ENCODE measurements at places on chromosomes 12 and 14. TPM values are rescaled to one million over a fixed set of nuclear protein-coding genes. Genes with fewer than 3 reads are reported as not detected.

Gene MAPK1IP1L
- 91.1 TPM for total RNA-seq

Gene TMEM121
- 8.7 TPM for total RNA-seq

Gene AQP2
- not detected for total RNA-seq

Gene FICD
- total RNA-seq: 8.2 TPM

Gene SMCO2
- 0.40 TPM for total RNA-seq

Gene SLCO1C1
- total RNA-seq: 12.0 TPM

Gene AKAP5
- 0.36 TPM for total RNA-seq

Gene NANOG
- total RNA-seq: 0.31 TPM

Gene SLC25A47
- not detected for total RNA-seq

Gene TBC1D30
- 6.2 TPM for total RNA-seq

Gene RPGRIP1
- total RNA-seq: 0.45 TPM

Gene TAS2R7
- total RNA-seq: not detected

Gene KRT8
- total RNA-seq: 9.6 TPM

Gene ADCY4
- total RNA-seq: 68.1 TPM

Gene SPTLC2
- total RNA-seq: 65.1 TPM

Gene KRT75
- not detected for total RNA-seq

Gene SCN8A
- 1.5 TPM for total RNA-seq

Gene NOC4L
- total RNA-seq: 14.5 TPM

Gene EIF2S3B
- 0.62 TPM for total RNA-seq

Gene P2RX2
- total RNA-seq: not detected

Gene ASPG
- 4.6 TPM for total RNA-seq

Gene IRAK3
- 19.3 TPM for total RNA-seq

Gene SYNDIG1L
- total RNA-seq: 0.58 TPM

Gene ERC1
- 83.5 TPM for total RNA-seq

Gene PLA2G1B
- not detected for total RNA-seq

Gene PLEKHA5
- 44.1 TPM for total RNA-seq

Gene RHNO1
- 14.9 TPM for total RNA-seq

Gene PIK3C2G
- total RNA-seq: not detected

Gene TPPP2
- total RNA-seq: 0.49 TPM

Gene ARID4A
- total RNA-seq: 38.4 TPM

Gene REP15
- total RNA-seq: 1.2 TPM

Gene RPS6KA5
- 30.4 TPM for total RNA-seq

Gene NXPH4
- total RNA-seq: 0.27 TPM

Gene KLRF1
- 1.8 TPM for total RNA-seq

Gene RNF212B
- total RNA-seq: not detected

Gene MFAP5
- 387 TPM for total RNA-seq

Gene BEST3
- total RNA-seq: not detected

Gene TCL1A
- total RNA-seq: 0.67 TPM

Gene CYP27B1
- 0.98 TPM for total RNA-seq

Gene KRT3
- not detected for total RNA-seq

Gene ARHGEF25
- 61.3 TPM for total RNA-seq

Gene CACNB3
- total RNA-seq: 24.1 TPM

Gene ATXN3
- total RNA-seq: 65.6 TPM

Gene OR2AP1
- not detected for total RNA-seq

Gene ZDHHC22
- not detected for total RNA-seq

Gene MYF5
- not detected for total RNA-seq

Gene SLC8A3
- total RNA-seq: 0.53 TPM

Gene SERPINA12
- not detected for total RNA-seq

Gene SIRT4
- 0.76 TPM for total RNA-seq

Gene GPRC5D
- total RNA-seq: not detected

Gene MRPS35
- total RNA-seq: 28.0 TPM

Gene ETFRF1
- 33.0 TPM for total RNA-seq

All from sciatic nerve (tissue), 2 donors.